Fibroblast of pulmonary artery (primary cell): ENCODE measurements at places on chromosomes 3 and 15.

DNA sequence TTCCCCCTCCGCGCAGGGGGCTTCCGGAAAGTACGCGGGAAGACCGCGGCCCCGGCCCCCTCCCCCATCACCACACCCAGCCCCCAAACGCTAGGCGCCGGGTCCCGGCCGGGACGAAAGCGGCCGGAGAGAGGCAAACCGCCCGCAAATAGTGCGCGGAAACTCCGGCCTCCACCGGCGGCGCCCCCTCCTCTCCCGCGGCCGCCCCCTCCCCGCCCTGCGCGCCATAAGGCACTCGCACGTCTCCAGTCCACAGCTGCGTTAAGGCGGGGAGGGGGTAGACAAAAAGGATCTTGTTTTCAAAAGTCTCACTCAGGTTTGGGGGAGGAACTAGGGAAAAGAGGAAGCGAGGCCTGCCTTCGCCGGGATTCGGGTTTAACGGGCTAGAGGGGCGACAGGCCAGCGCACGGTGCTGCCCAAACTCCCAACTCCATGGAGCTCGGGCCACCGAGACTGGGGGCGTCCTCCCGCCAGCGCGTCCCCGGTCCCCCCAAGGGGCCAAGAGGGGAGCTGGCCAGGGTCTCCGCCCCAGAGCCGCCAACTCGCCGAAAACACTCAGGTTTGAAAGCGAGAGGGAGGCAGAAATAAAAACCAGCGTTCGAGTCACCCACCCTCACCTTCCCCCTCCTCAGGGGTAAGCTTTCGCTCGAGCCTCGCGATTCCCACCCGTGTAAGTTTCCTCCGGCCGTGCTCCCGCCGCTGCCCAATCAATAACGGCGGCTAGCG lies 1.8 kb downstream of the ANP32A start:
- peak; percentile 45 for DNase-seq

DNA sequence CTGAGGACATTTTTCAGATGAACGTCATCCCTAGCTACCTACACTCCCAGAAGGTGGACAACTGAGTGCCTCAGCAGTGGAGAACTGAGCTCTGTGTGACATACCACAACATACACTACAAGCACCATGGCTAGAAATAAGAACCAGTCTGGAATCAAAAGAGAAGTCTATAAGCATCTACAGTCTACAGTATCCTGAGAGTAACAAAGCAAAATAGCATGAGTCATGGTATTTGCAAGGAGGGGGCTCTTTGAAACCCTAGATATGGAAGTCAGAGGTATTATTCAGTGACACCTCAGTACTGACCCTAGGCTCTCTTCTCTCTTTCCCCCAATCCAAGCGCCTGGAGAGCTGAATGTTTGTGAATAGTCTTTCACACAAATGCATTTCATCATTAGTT lies 87.5 kb downstream of the TNIK start:
- DNase-seq: no peak

- DNase-seq: peak; percentile 82
Observed at GRCh38 chr3:158532099-158532734, 38.8 kb upstream of the MLF1 start.

- DNase-seq: no peak
Observed at GRCh38 chr3:52246728-52247408, 1.3 kb downstream of the PPM1M start.

- peak; percentile 57 for DNase-seq
Observed at GRCh38 chr3:45095916-45096526, 50.2 kb downstream of the CDCP1 start.

- peak; percentile 1 for DNase-seq
Observed at GRCh38 chr3:131503320-131503635, 507 bp upstream of the MRPL3 start.

GRCh38 chr3:197495059-197495455 lies 60.7 kb downstream of the BDH1 start:
- DNase-seq: no peak

GRCh38 chr15:56148064-56148463 lies 95.6 kb downstream of the RFX7 start:
- DNase-seq: no peak

- DNase-seq: no peak
Observed at GRCh38 chr15:40157778-40158447, 3.0 kb upstream of the BUB1B start.

GRCh38 chr15:67670647-67671305 lies 128.3 kb downstream of the MAP2K5 start:
- no peak for DNase-seq

DNA sequence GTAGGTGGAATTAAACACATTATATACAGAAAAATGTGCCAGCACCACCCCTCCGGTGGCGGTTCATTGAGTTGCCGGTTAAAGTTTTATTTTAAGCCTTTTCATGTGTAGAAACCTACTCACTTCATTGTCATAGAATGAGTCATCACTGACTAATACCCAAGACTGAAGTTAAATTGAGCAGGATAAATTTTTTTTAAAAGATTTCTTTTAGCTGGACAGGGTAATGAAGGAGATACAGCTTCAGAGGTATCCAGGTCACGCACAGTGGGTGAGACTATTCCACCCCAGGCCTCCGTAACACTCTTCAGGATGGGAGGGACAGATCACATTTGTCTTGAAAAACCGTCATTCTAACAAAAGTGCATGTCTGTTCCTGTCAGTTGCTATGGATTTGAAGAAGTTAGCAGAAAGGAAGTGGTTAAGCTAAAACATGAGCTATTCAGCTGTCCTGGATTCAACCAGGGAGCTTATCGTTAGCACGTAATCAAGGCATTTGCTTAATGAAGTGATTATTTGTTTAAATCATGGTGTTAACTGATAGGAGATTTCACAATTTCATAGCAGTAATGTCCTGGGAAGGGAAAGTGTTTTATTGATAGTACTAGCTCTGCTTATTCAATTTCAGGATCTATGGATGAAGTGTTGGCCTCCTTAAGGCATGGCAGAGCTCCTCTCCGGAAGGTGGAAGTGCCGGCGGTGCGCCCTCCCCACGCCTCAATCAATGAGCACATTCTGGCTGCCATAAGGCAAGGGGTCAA lies 23.4 kb downstream of the WHAMM start:
- DNase-seq: peak; percentile 83

- no peak for DNase-seq
Observed at GRCh38 chr15:98160236-98160635, 199.7 kb downstream of the ARRDC4 start.

DNA sequence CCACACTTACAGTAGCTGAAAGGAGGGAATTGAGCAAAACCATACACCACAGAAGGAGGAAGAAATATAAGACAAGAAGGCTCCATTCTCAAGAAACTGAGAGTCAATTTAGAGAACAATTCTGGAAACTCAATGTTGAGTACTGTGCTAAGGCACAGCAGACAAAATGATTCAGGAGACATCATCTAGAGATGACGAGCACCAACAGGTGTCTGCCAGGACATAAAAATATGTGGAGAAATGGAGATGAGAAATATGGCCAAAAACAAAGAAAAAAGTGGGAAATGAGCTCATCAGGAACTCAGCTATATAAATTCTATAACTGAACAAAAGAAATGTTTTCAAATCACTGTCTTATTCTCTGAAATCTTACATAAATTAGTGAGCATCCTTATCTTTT lies 343.7 kb downstream of the ERC2 start:
- DNase-seq: no peak

DNA sequence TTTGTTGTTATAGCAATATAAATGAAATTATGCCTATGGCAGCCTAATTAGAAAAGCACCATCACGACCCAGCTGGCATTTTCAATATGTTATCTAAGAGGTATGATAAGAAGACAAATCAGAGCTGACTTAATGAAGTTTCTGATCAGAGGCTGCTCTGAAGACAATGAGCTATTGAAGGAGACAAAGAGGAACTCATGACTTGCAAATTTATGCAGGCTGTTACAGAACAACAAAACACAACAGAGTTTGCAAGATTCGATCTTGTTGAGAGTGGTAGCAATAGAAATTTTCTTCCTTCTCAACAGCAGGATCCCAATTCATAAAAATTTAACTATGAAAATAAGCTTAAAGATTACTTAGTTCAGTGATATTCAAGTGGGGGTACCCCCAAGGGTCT lies 7.7 kb downstream of the CCDC54 start:
- DNase-seq: no peak

DNA sequence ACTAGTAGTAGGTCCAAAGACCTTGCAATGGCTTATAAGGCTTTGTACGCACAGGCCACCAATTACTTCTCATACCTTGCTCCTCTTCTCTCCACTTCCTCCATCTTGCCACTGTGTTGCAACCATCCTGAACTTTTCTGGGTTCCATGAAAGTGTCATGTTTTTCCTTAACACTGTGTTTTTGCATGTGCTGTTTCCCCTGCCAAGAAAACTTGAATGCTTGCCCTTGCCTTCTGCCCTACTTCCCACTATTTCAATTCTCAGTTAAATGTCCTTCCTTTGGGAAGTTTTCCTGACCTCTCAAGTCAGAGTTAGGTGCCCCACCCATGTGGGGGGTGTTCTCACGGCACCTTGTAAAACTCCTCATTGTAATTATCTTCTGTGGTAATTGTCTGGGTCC lies 182.8 kb downstream of the THRB start:
- DNase-seq: peak; percentile 10

- no peak for DNase-seq
Observed at GRCh38 chr3:194268654-194269512, 82.2 kb downstream of the CPN2 start.

GRCh38 chr3:114078126-114078525 lies 21.6 kb downstream of the QTRT2 start:
- DNase-seq: no peak
